ENCODE measurements at places on chromosomes 1 and 21.

DNA sequence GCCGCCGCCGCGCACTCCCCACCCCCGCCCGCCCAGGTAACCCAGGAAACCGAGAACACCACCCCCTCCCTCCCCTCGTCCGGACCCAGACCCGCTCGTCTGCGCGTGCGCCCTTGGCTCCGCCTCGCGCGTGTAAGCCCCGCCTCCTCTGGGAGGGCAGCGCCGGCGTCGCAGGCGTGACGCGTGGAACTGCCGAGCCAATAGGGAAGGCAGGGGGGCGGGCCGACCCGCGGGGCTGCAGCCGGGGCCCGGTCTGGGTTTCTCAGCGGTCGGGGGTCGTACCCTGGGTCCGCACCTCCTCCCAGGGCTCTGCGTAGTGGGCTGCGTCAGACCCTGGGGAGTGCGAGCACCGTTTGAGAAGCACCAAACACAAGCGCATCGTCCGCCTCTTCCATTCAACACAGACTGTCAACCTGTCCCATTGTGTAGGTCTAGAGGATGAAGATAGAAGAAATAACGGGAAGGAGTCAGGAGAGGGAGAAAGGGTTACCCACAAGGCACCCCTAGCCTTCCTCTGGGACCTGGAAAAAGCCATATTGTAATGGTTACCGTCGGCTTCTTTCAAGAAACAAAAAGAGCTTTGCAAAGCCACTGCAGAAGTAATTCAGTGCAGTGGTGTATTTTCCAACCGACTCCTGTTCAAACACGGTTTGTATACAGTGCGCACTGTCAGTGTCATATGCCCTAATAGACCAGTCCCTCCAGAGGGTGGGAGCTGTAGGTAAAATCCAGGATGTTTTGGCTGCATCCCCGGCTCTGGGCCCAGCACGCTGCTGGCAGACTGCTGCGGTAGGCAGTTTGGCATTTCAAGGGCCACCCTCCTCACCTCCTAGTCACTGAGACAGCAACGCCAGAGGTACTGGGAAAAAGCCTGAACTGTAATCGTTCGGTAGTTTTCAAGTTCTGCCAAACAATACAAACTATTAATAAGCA lies 473 bp upstream of the LYST start:
- peak; percentile 79 for DNase-seq

GRCh38 chr1:245988393-245989078 lies 518.5 kb downstream of the SMYD3 start:
- DNase-seq: no peak

DNA sequence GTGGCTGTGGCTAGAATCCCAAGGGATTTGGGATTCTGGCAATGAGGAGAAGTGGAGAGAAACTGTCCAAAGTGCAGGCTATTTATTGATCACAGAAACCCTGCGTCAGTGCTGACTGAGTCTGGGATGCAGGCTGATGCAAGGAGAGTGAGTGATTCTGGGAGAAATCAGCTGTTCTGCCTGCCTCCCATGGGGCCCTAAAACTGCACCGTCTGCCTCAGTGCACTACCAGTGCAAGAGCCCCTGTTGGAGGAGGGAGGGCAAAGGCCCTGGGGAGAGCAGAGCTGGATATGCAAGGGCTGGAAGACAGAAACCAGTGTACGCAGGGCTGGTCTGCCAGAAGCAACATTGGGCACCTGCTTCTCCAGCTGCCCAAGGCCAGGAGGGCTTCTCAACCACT lies 42.6 kb downstream of the C1orf198 start:
- DNase-seq: no peak

- no peak for DNase-seq
Measured at GRCh38 chr1:77463216-77463615, 181.4 kb downstream of the AK5 start.

DNA sequence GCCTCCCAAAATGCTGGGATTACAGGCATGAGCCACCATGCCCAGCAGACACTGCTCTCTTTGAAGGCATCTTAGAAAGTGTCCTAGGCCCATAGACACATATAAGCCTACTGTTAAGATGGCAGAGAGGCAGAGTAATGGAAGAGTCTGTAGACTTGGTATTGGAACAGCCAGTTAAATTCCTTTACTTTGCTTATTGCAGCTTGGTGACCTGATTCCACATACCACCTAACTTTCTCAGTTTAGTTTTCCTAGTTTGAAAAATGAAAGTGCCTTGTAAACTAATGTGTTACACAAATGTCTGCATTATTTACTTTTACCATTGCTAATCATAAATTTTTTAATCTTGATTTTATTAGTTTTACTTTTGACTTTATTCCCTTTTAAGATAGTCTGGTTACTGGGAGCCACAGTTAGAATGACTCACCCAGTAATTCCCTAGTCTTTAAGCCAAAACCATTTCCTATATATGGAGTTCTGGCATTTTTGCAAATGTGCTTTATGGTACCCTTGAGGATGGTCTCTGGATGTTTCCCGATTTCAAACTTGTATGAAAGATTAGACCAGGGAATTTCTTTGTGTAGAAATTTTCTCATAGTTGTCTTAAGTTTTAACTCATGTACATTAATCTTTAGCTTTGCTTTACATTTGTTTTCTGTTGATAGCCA lies 6.4 kb downstream of the SMAP2 start:
- no peak for DNase-seq

DNA sequence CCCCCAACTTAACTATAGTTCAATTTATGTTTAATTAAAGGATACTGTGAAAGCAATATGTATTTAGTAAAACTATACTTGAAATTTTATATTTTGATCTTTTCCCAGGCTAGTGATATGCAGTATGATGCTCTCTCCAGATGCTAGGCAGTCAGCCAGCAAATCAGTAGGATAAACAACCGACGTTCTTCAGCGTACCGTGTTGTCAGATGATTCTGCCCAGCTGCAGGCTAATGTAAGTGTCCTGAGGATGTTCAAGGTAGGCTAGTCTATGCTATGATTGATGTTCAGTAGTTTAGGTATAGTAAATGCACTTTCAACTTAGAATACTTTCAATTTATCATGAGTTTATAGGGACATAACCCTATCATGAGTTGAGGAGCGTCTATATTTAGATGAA lies 762.6 kb downstream of the MRPL39 start:
- no peak for DNase-seq

GRCh38 chr1:215344539-215344938 lies 222.6 kb upstream of the KCTD3 start:
- DNase-seq: no peak

DNA sequence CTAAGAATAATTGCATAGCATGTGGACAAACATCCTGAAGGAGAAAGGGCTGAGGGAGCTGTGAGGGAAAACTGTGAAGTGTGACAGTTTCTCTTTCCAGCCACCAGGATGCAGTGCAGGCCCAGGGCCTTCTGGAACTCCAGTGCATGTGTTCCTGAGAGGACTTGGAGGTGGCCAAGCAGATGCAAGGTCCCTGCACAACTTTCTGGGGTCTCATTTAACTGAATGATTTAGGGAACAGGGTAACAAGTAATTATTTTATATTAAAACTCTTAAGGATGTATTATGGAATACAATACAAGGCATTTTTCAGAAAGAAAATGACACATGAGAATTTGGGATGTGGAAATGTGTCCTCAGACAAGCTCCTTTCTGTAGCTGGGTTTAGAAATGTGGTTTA lies 61.2 kb upstream of the MCOLN3 start:
- DNase-seq: peak; percentile 17

DNA sequence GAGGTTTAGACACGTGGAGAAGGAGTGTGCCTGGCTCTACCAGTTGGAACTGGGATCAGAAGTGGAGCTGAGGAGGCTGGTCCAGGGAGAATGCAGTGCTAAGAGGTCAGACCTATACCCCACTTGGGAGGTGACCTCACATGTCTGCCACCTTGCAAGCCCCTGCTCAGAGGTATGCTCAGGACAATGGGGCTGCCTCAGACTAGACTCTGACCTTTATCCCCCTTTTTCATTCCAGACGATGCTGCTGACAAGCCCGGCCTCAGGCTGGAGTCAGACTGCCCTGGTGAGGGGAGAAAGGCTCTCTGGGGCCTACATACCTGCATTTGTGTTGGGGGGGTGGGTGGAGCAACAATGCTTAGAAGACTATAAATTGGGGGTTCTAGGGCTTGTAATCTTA lies 5.2 kb downstream of the KCNJ10 start:
- DNase-seq: no peak

DNA sequence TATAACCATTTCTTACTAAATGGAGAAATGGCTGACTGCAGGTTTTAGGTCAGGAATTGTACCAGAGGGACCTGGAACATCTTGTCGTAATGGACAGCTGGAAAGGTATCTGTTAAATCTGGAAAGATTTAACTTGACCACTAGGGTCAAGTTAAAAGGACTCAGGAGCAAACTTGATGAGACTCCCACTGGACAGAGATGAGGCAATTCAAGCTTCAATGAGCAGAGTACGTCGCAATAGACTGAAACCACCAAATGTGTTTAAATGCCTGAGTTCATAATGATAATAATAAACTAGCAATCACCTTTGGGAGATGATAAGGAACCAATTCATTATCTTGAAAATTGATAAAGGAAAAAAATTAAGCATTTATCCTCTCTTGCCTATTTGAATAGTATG lies 8.7 kb downstream of the IFNLR1 start:
- no peak for DNase-seq

GRCh38 chr1:160431006-160431405 lies 30.6 kb downstream of the VANGL2 start:
- DNase-seq: no peak

DNA sequence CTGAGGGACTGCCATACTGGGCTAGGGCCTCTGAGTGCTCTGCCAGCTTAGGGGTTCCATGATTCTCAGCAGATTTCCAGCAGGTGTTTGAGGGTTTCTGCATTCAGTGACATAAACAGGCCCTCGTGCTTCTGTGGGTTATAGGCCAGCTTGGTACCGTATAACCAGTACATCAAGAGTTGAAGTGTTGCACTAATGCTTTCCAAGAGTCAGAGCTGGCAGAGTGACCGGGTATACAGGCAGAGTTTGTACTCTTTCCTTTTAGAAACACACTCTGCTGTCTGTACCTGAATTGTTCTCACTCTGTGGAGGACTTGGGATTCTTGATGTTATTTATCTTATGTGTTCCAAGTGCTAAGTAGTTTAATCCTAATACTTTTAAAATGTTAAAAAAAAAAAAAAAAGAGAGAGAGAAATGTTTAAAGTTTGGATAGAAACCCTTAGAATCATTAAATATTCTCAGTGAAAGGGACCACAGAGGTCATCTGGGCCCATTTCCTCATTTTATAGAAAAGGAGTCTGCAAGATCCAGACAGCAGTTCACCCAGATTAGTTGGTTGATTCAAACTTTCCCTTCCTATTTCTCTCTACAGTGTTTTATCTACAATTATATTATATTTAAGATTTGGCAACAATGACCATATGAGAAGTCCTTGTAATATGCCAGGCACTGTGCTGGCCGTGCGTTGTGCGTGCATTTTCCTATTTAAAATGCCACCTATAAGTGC lies 325.8 kb downstream of the KIF26B start:
- no peak for DNase-seq

DNA sequence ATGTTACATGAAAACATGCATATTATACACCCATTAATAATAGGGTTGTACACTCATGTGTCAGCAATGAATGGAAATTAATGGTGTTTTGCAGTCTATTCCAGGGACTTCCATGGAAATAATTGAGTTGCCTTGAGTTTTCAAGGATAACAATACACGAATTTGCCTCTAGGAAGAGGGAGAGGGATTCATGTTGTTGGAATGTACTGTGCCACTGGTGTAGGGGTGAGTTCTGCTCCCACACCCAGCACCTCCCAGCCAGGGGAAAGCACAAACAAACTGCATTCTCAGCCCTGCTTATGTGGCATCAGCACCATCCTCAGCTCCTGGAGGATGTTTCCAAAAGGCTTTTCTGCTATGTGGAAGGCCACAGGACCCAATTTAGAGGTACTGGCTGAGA lies 57.8 kb downstream of the BCAR3 start:
- no peak for DNase-seq

GRCh38 chr1:206508956-206509355 lies 1.6 kb downstream of the RASSF5 start:
- DNase-seq: no peak
